ENCODE measurements at places on chromosomes 7 and 10.

GRCh38 chr7:7884855-7885254 is 83.7 kb upstream of the GLCCI1 start:
- H3K4me1 ChIP-seq, result no peaks in the 10 kb centered on the region
- no peak for DNase-seq
- H3K4me3 ChIP-seq, result no peak overlapping the region
- no peaks in the 10 kb centered on the region for H3K27me3 ChIP-seq

GRCh38 chr7:3280445-3280844 is 20.6 kb upstream of the SDK1 start:
- no peak overlapping the region for H3K4me3 ChIP-seq
- H3K36me3 ChIP-seq, result no peaks in the 10 kb centered on the region
- H3K4me1 ChIP-seq, result no peaks in the 10 kb centered on the region

DNA sequence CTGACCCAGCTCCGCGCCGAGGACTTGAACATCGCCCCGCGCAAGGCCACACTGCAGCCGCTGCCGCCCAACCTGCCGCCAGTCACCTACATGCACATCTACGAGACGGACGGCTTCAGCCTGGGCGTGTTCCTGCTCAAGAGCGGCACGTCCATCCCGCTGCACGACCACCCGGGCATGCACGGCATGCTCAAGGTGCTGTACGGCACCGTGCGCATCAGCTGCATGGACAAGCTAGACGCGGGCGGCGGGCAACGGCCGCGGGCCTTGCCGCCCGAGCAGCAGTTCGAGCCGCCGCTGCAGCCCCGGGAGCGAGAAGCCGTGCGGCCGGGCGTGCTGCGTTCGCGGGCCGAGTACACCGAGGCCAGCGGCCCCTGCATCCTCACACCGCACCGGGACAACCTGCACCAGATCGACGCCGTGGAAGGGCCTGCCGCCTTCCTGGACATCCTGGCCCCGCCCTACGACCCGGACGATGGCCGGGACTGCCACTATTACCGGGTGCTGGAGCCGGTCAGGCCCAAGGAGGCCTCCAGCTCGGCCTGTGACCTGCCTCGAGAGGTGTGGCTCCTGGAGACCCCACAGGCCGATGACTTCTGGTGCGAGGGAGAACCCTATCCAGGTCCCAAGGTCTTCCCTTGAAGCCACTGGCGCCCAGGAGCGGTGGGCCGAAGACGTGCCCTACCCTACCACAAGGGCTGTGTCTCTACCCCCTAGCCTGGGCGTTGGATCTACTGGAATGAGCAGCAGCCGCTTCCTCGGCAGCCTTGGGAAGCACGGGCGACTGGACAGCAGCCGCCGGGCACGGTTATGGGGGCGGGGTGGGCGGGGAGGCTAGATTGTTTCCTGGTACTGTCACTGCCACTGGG is 945 bp downstream of the ADO start:
- peak overlapping the region; percentile 90 for H3K4me3 ChIP-seq
- DNase-seq, result peak; percentile 26
- peaks cover 11% of the 10 kb centered on the region for H3K36me3 ChIP-seq
- H3K27me3 ChIP-seq, result peaks cover 5% of the 10 kb centered on the region
- peak overlapping the region; percentile 93 for H3K27ac ChIP-seq

DNA sequence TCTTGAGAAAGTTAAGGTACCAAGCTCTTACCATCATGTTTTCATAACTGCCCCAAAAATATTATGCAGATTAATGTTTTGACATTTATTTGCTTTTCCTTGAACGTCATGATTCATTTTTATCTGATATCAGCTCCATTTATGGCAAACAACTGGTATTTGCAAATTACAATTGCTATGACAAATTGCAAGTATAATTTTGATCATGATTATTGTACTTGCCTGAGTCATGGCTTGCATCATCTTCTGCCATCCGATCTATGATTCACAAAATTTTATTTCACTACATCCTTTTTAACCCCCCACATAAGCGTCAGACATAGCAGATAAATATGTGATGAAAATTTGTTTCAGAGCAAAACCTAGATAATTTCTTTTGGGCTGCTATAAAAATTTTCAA is 155.0 kb downstream of the STK31 start:
- no peaks in the 10 kb centered on the region for H3K36me3 ChIP-seq
- H3K27me3 ChIP-seq, result peaks cover 28% of the 10 kb centered on the region
- DNase-seq, result no peak

- H3K27ac ChIP-seq, result no peak overlapping the region
- no peak overlapping the region for H3K4me3 ChIP-seq
- no peak for DNase-seq
- H3K27me3 ChIP-seq, result peaks cover 12% of the 10 kb centered on the region
These were observed 189.7 kb downstream of the KIF20B start for GRCh38 chr10:89891006-89891535.

Data from activated T-cell treated with anti-CD3 and anti-CD28 coated beads, Interleukin-2, amount 50 U/mL, for 72 hours (primary cell).